Stimulated activated CD8-positive, alpha-beta memory T cell treated with anti-CD3 and anti-CD28 coated beads, Interleukin-4, amount 100 ng/mL, for 1 hour (primary cell): ENCODE measurements at places on chromosomes 6 and 20.

DNA sequence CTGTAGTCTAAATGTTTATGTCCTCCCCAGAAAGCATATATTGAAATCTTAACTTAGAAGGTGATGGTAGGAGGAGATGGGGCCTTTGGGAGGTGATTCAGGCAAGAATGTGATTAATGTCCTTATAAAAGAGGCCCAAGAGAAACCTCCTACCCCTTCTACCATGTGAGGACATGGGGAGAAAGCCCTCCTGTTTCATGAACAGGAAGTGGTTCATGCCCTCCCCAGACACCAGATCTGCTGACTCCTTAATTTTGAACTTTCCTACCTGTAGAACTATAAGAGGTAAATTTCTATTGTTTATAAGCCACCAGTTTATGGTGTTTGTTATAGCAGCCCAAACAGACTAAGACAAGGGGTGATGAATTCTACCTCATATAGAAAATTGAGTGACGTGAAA is 8.7 kb upstream of the ECT2L start:
- DNase-seq = no peak

- no peak for DNase-seq
Measured at GRCh38 chr6:36964349-36964748, 9.8 kb downstream of the PI16 start.

GRCh38 chr6:160765412-160765811 is 63.4 kb downstream of the PLG start:
- no peak for DNase-seq

DNA sequence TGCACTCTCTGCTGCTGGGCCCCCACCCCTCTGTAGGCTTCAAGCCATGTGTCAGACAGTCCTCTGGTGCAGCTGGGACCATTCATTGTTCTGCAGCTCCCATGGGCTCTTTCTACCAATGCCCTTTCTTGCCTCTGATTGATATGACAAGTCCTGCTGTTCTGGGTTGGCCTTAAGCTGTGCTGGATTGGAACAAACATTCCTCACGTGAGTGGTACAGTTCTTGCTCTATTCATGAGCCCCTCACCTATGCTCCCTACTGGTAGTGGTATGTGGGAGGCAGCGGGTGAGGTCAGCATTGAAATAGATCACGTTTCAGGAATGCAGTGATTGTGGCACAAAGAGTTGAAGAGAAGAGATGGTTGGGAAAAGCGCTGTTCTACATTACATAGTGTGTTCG is 48.8 kb upstream of the RALY start:
- DNase-seq = no peak

DNA sequence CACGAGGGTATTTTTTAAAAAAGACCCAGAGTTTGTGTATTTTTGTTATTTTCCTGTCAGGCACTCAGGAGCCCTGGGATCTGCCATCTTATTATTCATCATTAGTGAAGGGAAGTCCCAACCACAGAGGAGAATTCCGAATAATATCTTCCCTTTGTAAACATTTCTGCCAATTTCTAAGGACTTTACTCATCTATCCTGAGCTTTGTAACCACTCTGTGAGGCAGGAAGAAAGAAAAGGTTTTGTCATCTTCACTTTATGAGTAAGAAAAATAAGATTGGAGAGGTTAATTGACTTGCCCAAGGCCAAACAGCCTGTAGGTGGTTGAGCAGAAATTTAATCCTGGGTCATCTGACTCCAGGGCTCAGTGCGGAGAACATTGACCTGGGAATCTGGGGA is 23.0 kb upstream of the IYD start:
- DNase-seq = no peak

- no peak for DNase-seq
Measured at GRCh38 chr6:15232836-15233510, 12.9 kb upstream of the JARID2 start.

DNA sequence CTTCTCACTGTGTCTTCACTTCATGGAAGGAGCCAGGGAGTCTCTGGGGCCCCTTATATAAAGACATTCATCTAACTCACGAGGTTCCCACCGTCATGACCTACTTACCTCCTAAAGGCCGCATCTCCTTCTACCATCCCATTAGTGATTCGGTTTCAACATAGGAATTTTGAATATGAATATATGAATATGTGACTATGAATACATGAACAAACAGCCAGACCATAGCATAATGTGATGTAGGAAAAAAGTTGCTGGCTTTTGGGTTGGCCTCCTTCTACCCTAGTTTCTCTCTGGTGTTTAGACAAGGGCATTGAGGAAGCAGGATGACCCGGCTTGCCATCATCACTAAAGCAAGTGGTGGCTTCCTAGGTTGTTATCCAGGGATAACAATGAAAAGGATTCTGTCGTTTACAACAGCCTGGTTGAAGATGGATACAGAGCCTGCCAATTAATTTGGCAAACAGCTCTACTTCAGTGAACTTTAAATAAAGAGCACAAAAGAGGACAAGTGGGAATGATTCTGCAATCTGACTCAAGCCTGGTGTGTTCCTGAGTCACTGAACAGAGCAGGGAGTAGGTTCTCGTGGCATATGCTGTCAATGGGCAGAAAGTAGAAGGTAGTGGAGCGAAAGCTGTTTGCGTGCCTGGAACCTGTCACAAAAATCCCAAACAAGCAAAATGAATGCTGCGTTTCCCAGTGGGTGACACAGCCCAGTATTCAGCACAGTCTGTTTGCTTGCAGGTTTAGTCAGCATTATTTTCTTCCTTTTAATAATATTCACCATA is 44.0 kb upstream of the DOK5 start:
- no peak for DNase-seq

GRCh38 chr20:48750941-48751635 is 76.7 kb downstream of the PREX1 start:
- no peak for DNase-seq
